ENCODE measurements at places on chromosomes 2 and 18.
A peak's percentile ranks its signal among the peaks of the same experiment; 100 is the strongest.

DNA sequence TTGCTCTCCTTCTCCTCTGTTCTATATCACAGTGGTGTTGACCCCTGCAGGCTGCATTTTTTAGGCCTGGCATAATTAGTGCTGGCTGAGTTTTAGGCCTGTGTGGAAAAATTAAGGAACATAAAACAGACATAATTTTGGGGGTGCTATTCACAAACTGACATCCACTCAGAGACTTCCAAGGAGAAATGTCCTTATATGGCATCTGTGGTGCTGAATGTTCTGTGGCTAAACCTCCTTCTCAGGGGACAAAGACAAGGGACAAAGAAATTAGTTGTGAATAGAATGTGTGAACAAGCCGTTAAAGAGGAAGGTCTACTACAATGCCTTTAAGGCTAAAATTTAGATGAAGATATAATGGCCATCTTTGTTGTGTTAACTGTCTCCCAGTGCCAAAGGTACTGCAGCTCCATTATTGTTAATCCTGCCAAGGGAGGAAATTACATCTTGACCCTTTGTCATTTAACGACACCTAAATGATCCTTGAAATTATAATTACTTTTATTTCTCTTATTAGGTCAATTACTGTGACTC lies 870.0 kb upstream of the CHAC2 start:
- DNase-seq = no peak

DNA sequence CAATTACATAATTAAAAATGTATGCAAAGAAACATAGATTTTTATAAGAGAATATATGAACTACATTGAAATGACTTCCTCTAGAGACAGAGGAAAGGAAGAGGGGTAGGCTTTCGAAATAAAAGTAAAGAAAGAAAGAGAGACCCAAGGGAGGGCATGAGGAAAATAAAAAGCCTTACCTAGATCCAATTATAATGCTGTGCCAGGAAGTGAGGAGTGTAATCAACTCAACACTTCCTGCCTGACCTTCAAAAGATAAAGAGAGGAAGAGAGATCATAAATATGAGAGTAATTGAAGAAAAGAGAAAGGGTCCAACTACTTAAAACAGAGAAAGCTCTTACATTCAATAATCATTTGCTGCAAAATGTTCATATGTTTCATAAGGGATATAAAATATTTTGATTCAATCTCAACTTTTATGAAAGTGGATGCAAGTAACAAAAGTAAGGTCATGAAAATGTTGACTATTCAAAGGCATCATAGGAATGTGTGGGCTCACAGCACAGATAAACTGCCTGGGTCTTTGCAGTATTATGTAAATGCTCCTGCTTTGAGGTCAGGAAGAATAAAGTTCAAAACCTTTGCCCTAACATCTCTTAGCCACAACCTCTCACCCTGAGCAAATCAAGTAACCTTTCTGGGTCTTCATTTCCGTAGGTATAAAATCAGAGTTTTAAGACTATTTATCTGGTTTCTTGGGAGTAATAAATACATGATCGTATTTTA lies 1237.7 kb downstream of the LRP1B start:
- no peak for DNase-seq

- DNase-seq = no peak
These were observed 70.0 kb downstream of the ACOXL start for GRCh38 chr2:110802208-110802932.

GRCh38 chr18:46281185-46282176 lies 177.3 kb downstream of the HAUS1 start:
- peak; percentile 70 for DNase-seq

GRCh38 chr2:238257786-238258700 lies 18.2 kb upstream of the HES6 start:
- DNase-seq = no peak

GRCh38 chr2:121699421-121700333 lies 37.0 kb downstream of the NIFK start:
- peak; percentile 96 for DNase-seq

DNA sequence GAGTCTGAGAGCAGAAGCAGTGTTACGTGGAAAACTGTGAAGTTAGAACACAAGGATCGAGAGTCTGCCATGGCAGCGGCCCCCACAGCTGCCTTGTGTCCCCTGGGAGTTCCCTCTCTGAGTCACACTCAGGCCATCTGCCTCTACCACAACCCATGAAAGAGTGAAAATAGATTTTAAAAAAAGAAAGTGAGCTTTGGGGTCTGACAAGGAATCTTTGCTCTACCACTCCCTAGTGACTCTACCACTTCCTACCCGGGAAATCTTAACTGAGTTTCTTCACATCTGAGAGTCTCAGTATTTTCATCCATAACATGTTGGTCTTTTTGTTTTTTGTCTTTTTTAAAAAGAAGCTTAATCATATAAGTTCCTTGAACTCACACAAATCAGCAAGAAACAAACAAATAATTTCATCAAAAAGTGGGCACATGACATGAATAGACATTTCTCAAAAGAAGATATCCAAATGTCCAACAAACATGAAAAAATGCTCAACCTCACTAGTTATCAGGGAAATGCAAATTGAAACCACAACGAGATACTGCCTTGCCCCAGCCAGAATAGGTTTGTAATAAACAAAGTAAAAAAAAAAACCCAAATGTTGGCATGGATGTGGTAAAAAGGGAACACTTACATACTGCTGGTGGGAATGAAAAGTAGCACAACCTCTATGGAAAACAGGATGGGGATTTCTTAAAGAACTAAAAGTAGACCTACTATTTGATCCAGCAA lies 2.4 kb upstream of the MSGN1 start:
- no peak for DNase-seq

GRCh38 chr2:234980451-234981187 lies 28.8 kb downstream of the SH3BP4 start:
- DNase-seq = no peak

- DNase-seq = no peak
These were observed 203.9 kb downstream of the SMAD2 start for GRCh38 chr18:47726550-47726949.

DNA sequence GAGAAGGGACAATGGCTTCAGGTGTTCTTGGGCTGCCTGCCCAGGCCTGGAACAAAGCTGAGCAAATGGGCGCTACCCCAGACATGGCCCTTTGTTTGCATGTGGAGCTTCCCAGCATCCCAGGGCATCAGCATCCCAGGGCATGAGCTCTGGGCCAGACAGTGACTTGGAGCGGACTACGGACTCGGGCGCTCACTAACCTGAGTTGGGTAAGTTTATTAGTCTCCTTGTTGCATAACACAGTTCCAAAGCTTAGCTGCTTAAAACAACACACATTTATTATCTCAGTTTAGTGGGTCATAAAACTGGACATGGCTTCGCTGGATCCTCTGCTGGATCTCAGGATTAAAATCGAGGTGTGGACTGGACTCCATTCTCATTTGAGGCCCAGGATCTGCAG lies 35.8 kb downstream of the MC2R start:
- DNase-seq = no peak

DNA sequence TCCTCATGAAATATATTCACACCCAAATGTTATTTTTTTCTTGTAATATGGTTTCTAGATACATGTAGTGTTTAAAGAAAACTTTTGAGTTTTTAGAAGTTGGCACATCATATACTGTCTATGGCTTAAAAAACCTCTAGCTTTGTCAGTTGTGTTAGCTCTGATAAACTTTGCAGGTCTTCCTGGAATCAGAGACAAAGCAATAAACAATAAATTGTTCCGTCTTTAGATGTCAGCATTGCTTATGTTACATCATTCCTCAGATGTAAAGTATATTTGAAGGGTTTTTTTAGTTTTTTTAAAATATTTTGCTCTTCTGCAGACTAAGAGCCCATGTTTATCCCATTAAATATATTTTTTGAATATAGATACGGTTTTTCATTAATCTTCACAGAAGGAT lies 145.1 kb downstream of the GPD2 start:
- DNase-seq = no peak

DNA sequence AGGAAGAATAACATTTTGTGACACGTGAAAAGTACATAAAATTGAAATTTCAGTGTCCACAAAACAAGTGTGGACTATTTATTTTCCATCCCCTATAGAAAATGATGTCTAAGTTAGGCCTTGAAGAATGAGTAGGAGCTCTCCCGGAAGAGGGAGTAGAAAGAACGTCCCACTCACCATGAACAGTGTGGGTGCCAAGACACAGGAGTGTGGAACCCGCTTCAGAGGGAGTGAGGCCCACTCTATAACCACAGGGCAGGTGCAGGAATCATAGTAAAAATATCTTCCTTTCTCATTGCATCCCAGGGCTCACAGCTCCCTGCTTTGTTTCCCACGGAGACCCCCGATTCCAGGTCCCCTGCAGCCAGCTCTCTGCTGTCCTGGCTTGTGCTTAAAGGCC lies 5.2 kb downstream of the KCNF1 start:
- no peak for DNase-seq

DNA sequence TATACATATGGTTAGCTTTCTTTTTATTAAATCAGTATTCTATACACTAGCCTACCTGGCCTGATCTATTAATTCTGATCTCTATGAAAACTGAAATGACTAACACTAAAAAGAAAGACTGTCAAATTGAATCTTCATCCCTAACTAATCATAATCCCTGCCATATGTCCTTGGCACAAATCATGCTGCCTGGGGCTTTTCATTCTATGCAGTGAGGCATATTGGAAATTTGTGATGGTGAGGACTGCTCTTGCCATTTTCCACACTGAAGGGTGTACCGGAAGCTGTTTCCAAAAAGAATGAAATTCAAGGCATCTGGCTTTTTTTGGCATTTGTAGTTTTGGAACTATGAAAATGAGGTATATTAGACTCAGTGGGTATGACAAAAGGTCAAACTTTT lies 39.7 kb downstream of the RAPGEF4 start:
- DNase-seq = no peak

DNA sequence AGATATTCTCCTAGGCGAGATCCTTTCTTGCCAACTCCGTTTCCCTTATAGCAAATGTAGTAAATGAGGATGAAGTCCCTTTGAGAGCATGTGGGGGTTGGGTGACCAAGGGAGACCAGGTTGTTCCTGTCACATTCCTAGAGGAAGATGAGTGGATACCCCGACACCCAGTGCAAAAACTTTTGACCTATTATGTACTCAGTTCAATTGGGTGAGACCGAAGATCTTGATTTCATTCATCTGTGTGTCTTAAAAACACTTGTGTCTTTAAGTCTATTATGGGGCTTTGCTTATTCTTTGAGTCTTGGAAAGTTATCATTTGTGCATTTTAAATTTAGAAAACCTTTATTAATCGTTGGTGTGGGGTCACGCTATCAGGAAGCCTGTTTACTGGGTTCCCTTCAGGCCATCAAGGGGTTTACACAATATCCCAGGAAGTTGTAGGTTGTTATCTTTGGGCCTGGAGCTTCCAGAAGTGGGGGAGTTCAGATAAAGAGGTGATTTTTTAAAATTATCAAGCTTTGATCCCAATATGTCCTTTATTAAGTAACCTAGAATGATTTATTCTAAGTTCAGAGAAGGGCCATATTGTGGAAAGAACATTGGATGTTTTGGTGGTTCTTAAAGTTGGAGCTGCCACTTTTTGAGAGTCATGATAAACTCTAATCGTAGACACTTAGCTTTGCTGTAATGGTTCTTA lies 2.8 kb downstream of the RHOB start:
- DNase-seq = no peak

- DNase-seq = no peak
These were observed 81.5 kb upstream of the FZD7 start for GRCh38 chr2:201952187-201952586.

- no peak for DNase-seq
These were observed 35.5 kb upstream of the IGFBP5 start for GRCh38 chr2:216730871-216731270.

DNA sequence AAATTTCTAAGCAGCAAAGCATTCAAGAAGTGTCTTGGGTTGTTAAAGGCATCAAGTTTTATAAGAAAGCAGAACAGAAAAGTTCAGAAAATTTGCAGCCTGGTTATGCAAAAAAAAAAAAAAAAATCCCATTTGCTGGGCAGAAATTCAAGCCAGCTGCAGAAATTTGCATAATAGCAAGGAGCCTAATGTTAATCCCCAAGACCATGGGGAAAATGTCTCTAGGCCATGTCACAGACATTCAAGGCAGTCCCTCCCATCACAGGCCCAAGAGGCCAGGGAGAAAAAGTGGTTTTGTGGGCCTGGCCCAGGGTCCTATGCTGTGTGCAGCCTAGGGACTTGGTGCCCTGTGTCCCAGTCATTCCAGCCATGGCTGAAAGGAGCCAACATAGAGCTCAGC lies 269.0 kb upstream of the SLC39A10 start:
- no peak for DNase-seq

DNA sequence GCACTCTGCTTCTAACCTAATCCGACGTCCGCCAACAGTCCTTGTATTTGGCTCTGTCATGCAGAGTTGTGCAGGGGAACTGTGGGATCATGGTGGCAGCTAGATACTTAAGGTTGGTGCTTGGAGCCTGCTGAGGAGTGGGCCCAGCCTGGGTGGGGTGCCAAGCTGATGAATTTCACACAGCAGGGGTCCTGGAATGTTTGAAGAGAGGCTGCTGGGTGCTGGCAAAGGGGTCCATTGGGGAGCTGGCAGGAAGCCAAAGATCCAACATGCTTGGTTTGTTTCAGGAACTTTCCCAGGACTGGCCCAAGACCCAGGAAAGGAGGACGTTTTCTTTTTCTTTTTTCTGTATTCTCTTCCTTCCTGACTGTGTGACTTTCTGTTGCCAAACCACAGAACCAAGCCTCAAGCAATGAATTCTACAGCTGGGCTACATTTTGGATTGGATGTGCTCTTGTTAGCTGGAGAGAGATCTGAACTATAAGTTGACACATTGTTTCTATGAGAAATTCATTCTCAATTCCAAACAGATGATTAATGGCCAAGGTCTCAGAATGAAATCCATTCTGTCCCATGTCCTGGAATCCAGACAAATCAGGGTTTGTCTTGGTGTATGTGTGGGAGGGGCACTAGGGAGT lies 49.9 kb downstream of the DHRS9 start:
- DNase-seq = peak; percentile 27

- peak; percentile 17 for DNase-seq
These were observed 82.8 kb upstream of the CPO start for GRCh38 chr2:206856513-206856912.

GRCh38 chr2:45935791-45936622 lies 284.5 kb downstream of the PRKCE start:
- DNase-seq = peak; percentile 98

DNA sequence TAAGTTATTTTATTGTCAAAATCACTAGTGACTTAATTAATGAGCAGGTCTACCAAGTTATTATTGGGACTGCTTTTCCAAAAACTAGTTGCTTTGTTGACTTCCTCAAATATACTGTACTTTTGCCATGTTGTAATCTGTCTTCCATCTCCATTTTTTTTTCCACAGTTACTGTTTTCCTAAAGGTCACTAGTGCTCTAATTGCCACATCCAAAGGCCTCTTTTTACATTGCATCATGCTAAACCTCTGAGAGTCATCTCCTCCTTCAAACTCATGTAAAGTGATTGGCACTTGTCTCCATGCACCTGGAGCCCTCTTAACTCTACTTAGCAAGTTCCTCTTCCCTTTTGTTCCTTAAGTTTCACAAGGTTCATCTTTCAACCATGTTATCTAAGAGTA lies 11.8 kb downstream of the PMAIP1 start:
- DNase-seq = no peak
